Stimulated activated CD4-positive, alpha-beta T cell treated with anti-CD3 and anti-CD28 coated beads, Interleukin-15, amount 100 ng/mL, for 1 hour (primary cell): ENCODE measurements at places on chromosomes 5 and 9.

- DNase-seq, result no peak
Measured at GRCh38 chr5:149596712-149597111, 15.4 kb downstream of the ARHGEF37 start.

- no peak for DNase-seq
Measured at GRCh38 chr5:5103245-5103644, 36.9 kb upstream of the ADAMTS16 start.

DNA sequence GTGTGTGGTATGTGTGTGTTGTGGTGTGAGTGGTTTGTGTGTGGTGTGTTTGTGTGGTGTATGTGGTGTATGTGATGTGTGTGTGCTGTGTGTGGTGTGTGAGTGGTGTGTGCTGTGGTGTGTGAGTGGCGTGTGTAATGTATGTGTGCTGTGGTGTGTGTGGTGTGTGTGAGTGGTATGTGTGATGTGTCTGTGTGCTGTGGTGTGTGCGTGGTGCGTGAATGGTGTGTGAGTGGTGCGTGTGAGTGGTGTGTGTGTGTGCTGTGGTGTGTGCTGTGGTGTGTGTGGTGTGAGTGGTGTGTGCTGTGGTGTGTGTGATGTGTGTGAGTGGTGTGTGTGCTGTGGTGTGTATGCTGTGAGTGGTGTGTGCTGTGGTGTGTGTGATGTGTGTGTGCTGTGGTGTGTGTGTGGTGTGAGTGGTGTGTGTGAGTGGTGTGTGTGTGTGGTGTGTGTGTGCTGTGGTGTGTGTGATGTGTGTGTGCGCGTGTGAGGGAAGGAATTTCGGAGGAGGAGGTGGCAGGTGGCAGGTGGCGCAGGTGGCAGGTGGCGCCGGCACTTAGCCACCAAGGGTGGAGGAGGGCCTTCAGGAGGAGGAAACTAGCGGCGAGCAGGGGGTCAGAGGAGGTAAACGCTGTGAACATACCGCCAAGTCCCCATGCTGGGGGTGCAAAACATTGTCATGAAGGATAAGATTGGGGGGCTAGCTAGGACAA lies 191.8 kb downstream of the MELK start:
- no peak for DNase-seq

DNA sequence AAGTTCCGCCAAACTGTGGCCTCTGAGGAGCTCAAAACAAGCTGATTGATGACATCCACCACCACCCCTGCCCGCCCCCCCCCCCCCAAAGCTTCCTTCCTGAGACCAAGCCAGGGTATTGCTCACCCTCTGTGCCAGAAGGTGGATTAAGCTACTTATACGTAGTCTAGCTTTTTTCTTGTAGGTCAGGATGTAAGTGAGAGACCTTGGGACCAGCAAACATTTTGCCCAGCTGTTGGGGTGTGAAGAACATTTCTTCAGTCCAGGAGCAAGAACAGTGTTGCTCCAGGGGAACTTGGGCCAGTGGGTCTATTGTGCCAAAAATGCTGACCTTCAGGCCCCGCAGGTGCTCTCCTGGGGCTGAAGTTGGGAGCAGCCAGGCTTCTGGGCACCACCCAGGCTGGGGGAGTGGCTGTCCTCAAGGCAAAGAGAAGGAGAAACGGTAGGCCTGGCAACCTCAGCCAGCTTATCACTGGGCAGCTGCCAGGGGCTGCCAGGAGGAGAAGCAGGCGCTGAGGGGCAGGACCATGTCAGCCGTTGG lies 18.0 kb downstream of the NEURL1B start:
- DNase-seq, result no peak

DNA sequence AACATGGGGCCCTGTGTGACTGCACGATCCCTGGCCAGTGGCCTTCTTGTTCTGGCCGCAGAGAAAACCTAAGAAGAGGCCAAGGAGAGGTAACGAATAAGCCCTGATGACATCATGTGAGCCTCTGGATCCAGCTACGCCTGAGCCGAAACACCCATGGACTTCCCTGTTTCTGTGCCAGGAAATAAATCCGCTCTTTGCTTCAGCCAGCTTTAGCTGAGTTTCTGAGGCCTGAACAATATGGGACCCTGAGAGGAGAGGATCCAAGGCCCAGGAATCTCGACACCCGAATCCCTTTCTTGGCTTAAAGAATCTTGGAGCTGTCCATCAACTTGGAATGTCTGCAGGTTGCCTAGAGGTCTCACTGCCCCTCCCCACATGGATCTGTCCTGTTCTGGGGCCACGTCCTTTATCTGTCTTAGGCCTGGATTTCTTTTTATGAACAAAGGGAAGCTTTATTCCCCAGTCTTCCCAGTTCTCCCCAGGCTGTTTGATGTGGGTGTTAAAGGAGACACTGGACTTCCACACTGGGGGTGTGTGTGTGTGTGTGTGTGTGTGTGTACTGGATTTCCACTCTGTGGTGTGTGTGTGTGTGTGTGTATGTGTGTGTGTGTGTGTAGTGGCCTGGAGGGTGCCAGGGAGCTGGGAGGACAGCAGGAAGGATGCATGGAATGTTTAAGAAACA lies 13.7 kb downstream of the IER5L start:
- DNase-seq, result no peak

- DNase-seq, result no peak
Measured at GRCh38 chr5:16666883-16667398, 50.1 kb upstream of the RETREG1 start.
